Left renal cortex interstitium (tissue), 4 donors: ENCODE measurements at places on chromosomes 3 and 15.

- DNase-seq = no peak
Observed at GRCh38 chr15:58260205-58260724, 122.1 kb downstream of the AQP9 start.

- no peak for DNase-seq
Observed at GRCh38 chr15:100705065-100705464, 102.7 kb downstream of the ASB7 start.

- DNase-seq = no peak
Observed at GRCh38 chr3:123791898-123792297, 92.2 kb downstream of the MYLK start.

DNA sequence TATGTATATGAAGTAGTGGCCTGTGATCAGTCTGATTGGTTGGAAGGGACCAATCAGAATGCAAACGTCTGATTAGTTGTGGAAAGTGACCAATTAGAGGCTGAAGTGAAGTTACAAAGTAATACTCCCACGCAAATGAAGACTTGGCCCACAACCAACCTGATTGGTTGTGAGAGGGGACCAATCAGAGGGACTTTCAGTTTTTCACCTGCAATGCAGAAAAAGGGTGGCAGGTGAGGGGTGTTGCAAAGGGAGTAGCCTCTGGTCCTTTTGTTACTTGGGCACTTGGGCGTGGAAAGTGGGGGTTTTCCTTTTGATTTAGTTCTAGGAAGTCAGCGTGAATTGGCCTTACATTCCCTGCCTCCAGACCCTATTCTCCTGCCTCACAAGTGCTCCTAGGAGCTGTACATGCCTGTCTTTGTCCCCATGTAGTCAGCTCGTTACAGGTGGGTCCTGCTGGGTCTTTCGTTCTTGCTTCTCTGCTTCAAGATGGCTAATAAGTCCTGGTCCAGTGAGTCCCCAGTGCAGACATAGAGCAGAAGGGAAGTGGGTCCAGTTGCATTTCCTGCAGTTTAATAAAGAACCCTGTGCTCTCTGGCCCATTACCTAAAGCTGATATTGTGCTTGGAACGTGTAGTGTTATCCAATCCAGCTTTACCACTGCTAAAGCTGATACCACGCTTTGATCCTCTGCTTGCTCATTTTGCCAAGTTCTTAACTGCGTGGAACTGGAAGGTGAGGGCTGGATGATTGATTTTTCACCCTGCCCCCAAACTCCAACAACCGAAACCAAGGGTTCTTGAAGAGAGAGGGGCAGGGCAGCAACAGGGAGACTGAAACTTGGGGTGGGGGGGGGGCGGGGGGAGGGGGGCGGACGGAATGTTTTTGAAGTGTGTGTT is 46.0 kb upstream of the CD47 start:
- DNase-seq = no peak

DNA sequence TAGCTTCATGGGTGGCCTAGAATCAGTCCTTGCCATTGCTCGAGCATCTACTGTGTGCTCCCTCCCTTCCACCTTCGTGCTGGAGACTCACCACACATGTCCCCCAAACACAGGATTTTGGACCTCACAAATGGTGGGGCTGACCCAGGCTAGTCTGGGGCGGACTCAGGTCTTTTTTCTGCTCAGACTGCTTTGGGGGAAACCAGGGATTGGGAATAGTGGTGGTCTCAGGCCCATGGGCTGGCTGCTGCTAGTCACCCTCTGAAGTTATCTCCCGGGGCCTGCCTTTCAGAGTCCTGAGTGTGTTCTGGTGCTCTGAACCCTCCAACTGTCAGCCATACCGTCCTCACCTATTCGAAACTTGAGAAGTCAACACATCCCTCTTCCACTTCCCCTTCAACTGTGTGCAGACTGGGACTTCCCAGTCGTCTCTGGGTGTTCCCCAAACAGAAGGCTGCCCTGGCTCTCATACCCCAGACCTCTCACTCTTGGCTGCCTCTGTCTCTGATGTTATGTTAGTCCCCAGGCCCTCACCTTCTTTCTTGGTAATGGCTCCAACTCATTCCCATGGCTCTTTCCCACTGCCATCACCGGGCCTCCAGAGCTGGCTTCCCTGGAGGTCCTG is 46.0 kb downstream of the PPCDC start:
- no peak for DNase-seq

GRCh38 chr3:128487813-128488635 is 5.0 kb downstream of the GATA2 start:
- DNase-seq = no peak

- no peak for DNase-seq
Observed at GRCh38 chr3:69807674-69808073, 68.4 kb downstream of the MITF start.

DNA sequence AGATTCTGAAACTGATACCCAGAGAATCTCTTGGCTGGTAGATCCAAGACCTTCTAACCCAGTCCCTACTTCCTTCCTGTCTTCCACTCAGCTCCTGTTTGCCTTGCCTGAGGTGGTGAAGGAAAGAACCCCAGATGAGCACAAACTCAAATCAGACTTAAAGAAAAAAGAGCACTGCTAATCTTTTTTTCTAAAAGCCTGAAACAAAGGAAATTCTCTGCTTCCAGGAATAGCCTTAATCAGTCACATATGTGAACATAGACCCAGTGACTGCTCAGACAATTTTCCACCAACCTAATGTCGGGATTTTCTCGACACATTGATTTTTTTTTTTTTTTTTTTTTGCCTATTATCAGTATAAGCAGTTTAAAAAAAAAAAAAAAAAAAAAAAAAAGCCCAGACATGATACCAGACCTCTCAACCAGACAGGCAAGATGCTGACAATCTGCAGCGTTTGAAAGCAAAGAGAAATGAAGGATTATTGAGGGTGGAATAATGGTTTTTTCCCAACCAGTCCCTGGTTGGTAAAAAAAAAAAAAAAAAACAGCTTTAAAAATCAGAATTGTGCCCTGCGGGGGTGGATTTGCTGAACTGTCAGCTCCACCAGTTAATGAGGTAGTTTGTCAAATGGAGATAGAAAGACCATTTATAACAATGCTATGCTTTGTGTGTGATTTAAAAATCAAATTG is 256.8 kb upstream of the RARB start:
- no peak for DNase-seq

DNA sequence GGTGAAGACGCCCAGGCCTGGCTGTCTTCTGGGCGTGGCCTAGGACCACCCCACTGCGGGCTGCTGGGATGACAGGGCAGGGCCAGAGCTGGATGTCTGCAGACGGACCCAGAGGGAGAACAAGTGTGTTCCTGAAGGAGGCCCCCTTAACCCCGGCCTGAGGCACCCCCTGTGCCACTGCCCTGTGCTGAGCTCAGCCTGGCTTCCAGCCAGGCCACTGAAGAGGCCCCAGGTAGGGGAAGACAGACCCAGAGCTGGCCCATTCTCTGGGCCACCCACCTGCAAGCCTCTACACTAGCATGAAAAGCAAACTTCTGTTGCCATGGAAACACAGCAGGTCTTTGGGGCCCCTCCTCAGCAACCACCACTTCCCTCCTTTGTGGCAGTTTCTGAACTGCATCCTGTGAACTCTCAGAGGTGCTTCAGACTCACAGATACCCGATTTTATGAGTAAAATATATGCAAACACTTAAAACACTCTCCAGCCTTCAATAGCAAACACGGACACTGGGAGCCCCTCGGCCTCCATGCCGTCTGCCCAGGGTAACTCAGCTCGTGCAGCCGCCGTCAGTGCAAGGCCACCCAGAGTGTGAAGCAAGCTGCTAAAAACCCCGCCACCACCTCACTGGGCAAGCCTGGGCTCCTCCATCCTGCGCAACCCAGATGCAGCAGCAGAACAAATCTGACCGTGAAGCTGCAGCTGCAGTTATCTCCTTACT is 42.5 kb downstream of the CMTM6 start:
- no peak for DNase-seq

DNA sequence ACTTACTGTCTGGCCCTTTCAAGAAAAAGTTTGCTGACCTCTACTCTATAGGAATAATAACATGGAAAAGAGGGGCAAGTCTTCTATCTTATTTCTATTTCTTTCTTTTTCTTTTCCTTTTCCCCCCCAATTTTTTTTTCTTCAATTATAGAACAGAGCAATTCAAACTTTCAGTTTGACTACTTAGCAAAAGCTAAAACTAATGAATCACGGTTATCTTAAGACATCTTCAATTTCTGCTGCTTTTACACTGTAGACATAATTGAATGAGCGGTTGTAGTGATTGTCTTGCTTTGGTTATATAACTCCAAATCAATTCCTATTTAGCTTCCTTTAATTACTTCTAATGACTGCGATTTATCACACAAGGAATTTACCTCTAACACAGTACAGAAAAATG is 74.3 kb upstream of the P2RY1 start:
- no peak for DNase-seq

GRCh38 chr3:38811822-38812221 is 4.2 kb downstream of the SCN10A start:
- no peak for DNase-seq

DNA sequence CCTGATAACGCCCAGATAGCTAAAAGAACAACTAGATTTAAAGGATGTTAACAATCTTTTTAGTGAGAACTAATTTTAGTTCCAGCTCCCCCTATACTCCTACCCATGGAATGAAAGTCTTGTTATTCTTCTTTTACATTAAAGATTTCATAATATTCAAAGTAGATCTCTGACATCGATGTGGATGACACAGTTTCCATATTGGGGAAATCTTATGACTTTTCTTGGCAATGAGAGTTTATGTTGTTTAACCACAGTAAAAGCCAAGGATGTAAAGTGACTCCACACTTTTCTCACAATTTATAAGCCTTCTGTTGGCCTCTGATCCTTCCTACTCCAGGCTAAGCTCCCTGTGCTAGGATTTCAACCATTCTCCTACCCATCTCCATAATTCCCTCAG is 332.6 kb upstream of the KCNMB2 start:
- no peak for DNase-seq

- DNase-seq = no peak
Observed at GRCh38 chr15:92780843-92781242, 119.3 kb upstream of the CHD2 start.

GRCh38 chr15:57541805-57542504 is 49.7 kb upstream of the MYZAP start:
- DNase-seq = no peak

GRCh38 chr3:161156936-161157335 is 51.8 kb upstream of the B3GALNT1 start:
- no peak for DNase-seq

DNA sequence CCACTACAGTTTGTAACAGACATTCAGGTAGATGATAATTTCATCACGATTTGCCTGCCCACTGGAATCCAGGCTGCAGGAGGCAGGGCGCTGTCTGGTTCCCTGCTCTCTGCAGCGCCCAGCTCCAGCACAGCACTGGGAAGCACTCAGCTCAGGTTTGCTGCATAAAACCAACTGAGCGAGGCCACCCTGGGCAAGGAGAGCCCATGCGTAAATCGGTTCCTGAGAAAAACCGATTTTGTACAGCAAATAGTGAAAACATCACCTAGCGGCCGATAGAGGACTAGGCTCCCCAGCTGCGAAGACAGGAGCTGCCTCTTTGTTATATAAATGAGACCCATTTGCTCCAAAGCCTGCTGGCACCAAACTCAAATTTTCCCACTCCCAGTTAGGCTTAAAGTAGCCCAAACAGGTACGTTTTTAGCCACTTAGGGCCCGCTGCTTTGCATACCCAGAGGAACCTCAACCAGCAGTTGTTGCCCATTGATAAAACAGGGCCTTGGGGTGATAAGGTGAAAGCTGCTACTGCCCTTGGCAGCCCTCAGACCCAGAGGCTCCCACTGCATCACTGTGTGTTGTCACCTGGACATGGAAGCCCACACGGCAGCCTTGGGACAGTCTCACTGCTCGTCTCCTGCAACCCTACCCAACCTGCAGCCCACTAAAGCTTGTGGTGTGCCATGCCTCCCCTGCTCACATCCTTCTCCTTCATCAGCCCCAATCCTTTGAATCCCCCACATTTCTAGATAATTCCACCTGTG is 47.5 kb downstream of the ALDH1L1 start:
- peak; percentile 23 for DNase-seq

GRCh38 chr3:155747286-155747945 is 2.5 kb upstream of the PLCH1 start:
- no peak for DNase-seq

GRCh38 chr3:172514678-172515077 is 8.6 kb downstream of the TNFSF10 start:
- DNase-seq = no peak

DNA sequence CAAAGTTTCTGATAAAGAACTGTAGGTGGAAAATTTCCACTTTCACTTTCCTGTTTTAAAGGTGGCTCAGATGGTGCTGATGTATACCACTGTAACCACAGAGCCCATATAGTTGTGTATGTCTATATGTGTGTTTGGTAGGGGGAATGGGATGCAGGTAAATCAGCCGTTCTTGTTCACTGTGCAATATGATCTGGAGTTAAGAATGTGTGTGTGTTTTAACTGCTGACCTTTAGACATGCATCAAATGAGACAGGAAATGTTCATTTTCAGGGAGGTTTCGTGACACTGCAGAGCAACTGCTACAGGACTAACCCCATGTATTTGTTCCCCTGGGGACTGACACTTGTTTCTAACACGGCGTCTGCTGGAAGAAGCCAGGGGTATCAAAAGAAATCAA is 180.5 kb downstream of the TAFA4 start:
- no peak for DNase-seq

DNA sequence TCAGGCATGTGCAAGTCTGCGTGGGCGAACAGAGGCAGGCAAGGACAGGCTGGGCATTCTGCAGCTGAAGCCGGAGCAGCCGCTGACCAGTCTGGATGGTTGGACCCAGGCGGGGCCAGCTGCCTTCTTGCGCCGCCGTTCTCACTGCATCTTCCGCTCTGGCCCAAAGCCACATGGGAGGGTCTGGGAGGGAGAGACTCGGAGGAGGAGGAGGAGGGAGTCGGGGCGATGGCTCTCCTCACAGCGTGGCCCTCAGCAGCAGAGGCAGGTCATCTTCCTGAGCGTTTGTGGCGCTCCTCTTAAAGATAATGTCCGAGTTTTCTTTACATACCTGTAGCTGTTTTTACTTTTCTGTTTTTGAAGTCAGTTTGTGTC is 5.9 kb downstream of the CLK3 start:
- DNase-seq = no peak

DNA sequence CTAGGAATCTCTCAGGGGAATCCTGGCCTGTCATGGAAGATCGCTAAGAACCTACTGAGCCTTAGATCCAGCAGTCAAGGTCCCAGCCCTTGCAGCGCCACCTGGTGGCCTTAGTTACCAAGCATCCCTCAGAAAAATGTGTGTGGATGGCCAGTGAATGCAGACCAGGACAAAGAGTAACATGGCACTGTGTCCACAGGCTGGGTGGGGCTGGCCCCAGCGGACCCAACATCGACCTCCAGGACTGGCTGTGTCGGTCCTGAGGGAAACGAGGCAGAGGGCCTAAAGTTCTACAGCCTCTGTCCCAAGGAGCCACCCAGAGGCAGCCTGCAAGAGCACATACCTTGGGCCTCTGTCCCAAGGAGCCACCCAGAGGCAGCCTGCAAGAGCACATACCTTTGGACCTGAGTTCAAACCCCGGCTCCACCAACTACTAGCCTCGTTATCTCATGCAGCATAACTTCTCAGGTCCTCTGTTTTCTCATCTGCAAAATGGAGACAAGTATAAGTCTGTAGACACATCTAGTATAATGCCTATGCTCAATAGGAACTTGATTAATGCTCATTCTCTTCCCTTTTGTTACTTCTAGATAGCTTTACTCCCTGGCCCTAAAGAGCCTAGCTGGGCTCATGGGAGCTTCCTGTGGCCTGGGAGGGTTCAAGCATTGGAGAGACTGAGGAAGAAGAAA is 57.5 kb upstream of the HERC1 start:
- DNase-seq = peak; percentile 34
